Heart right ventricle (tissue), 16 donors: ENCODE measurements at places on chromosomes 1 and 21. TPM values are rescaled to one million over a fixed set of nuclear protein-coding genes. Genes with fewer than 3 reads are reported as not detected.

DNA sequence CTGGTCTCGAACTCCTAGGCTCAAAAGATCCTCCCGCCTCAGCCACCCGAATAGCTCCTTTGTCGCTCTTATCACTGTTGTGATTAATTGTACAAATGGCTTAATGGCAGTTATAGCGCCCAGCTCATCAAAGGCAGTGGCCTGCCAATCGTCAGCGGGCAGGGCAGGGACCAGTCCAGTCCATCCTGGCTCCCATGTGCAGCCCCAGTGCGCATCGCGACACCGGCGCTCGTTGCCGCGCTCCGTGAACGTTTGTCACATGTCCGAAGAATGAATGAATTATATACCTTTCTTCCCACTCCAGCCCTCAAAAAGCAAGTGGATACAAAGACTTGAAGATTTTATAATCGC lies 18.4 kb downstream of the MTX1 start:
- peak; percentile 55 for DNase-seq

Gene OR6K3
- not detected for polyA plus RNA-seq

GRCh38 chr1:64031236-64031635 lies 172.2 kb upstream of the UBE2U start:
- no peak for DNase-seq

DNA sequence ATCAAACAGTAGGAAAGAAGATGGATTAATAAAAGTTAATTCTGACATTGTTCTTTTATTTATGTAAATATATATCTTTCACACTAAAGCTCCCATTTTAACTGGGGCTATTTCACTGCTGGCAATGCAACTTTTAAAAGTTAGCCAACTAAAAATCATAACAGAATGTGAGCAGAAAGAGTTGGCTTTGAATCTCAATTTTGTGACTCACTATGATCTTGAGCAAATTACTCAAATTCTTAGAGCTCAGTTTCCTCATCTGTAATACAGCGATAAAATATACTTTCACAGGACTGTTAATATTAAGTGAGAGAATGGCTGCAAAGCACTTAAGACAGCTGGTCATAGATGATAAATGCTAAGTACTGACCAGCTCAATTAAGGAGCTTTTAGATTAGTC lies 10.8 kb downstream of the EFCAB14 start:
- DNase-seq: no peak

Gene PLA2G4A
- 1.0 TPM for polyA plus RNA-seq

DNA sequence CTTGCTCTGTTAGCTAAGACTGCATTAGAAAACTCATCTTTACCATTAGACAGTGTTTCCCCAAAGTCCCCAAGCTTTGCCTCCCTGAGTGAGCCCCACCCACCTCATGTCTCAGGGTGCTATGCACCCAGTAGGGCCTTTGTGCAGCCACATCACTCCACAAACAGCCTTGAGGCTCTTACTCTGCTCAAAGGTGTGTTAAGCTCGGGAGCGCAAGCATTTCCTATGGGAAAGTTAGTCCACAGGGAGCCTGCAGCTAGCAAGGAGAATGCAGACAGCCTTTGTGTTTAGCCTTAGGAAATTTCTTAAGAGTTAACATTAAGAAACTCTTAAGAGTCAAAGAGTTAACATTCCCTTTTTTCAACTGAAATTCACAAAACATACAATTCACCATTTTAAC lies 278.8 kb downstream of the AJAP1 start:
- no peak for DNase-seq

- no peak for DNase-seq
Measured at GRCh38 chr1:70142075-70142474, 63.3 kb downstream of the LRRC40 start.

Gene AQP10
- not detected for polyA plus RNA-seq

DNA sequence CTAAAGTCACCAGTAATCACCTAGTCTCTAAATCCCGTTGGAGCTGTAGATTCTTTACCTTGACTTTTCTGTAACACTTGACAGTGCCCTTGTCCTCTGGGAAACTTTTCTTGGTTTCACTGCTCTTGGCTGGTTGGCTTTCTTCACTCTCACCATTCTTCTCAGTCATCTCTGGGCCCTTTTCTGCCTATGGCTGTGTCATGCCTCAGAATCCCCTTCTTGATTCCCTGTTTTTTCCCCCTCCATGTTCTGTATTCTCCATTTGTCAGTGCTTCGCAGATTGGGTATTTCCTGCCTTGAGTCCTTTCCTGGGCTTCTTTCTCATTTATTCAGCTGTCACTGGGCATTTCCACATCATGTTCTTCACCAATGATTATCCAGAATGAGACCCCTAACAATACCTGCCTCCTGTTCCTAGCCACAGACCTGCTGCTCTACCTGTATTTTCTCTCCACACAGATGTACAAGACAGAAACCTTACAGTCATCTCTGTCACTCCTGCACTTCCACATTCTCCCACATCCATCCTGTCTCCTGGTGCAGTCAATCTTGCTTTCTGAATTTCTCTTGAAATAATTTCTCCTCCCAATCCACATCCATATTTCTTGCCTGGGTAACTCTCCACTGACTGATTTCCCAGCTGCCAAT lies 14.7 kb downstream of the UCK2 start:
- DNase-seq: no peak

Gene S100B
- 4.9 TPM for polyA plus RNA-seq

Gene PLA2G2F
- not detected for polyA plus RNA-seq

Gene MRPL20
- 124 TPM for polyA plus RNA-seq

Gene OLFML2B
- polyA plus RNA-seq: 1.0 TPM

GRCh38 chr1:7299994-7300393 lies 471.1 kb upstream of the VAMP3 start:
- DNase-seq: no peak

Gene LCE1F
- polyA plus RNA-seq: not detected

Gene HSPA6
- 1.7 TPM for polyA plus RNA-seq

DNA sequence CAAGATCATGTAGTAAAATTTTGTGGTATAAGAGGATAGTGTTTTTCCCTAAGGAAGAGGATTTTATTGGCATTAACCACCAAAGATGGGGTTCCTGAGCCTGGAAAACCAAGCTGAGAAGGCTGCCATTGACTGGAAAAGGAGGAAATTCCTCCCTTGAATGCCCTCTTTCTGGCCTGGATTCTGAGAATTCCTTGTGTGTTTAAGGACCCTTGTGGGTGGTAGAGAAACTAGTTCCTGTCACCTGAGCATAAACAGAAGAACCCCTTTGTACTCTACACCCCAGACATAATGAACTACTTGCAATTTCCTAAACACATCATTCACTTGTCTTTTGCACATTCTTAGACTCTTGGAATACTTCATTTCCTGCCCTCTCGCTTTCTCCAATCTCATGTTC lies 33.1 kb upstream of the CEP350 start:
- DNase-seq: no peak

DNA sequence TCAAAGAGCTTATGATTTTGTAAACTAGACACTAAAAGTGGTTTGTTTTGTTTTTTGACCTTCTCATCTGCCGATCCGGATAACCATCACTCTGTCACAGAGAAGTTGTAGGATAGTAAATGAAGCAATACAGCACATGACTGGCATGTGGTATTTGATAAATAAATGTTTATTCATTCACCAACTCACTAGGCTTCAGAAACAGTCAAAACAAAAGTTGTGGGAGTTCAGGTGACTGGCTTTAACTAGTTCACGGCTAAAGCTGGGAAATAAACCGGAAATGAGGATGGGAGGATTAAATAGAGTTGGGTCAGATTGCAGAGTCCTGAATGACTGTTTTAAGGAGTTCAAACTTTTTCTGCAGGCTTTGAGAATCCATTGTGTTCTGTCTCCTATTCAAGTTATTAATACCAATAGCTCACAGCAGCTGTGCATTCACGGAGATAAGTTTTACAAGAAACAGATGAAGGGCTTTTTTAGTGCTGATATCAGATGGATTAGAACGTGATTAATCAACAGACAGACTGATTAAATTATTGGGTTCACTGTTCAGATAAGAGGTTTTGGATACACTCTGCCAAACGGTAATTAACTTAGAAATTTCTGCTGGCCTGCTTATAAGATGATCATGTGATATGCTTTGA lies 463.3 kb downstream of the DPYD start:
- no peak for DNase-seq

Gene ZYG11B
- polyA plus RNA-seq: 9.1 TPM

Gene PBX1
- polyA plus RNA-seq: 13.3 TPM

Gene CEP104
- polyA plus RNA-seq: 4.9 TPM

DNA sequence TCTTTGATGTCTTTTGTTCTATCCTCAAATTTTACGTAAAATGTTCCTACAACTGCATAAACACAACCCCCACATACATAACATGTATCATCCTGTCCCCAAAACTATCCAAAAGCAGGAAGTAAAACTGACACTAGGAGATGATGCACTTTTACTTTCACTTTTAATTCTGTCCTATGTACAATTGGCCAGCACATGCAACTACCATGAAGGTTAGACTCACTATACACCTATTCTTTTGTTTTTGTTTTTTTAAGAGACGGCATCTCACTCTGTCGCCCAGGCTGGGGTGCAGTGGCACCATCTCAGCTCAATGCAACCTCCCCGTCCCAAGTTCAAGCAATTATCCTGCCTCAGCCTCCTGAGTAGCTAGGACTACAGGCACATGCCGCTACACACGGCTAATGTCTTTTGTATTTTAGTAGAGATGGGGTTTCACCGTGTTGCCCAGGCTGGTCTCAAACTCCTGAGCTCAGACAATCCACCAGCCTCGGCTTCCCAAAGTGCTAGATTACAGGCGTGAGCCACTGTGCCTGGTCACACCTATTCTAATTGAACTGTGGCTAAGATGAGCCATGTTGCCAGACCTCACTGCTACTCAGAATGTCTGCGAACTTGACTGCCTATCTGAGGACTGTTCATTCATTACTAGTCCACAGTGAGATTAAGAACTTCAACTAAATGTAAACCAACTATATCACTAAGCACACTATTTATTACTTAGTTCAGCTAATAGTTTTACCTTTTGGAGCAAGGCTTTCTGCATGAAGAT lies 48.0 kb downstream of the TOR3A start:
- DNase-seq: no peak

- no peak for DNase-seq
Measured at GRCh38 chr1:170674986-170675385, 11.1 kb downstream of the PRRX1 start.

Gene KRTAP19-1
- polyA plus RNA-seq: not detected

DNA sequence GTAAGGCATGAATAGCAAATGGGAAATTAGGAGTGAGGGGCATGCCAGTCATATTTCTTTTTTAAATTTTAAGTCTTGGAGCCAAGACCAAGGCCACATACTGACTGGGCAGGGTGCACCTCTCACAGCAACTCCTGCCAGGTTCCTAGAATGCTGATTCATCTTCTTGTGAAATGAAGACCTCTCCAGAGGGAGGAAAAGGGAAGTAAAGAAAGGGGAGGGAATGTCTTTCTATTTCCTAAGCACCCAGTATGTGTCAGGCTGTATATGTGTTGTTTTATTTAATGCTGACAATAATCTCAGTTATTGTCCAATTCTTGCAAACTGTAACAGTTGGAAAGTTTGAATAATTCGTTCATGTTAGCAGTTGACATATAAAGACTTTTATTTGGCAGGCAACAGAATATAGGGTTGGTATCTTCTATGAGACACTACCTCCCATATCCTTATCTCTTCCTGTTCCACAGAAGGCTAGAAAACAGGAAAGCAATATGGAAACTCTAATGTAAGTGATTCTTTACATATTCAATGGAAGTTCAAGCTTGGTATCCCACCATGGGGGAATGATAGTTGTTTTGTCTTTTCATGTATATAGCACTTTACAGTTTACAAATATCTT lies 259.1 kb upstream of the USP24 start:
- no peak for DNase-seq

DNA sequence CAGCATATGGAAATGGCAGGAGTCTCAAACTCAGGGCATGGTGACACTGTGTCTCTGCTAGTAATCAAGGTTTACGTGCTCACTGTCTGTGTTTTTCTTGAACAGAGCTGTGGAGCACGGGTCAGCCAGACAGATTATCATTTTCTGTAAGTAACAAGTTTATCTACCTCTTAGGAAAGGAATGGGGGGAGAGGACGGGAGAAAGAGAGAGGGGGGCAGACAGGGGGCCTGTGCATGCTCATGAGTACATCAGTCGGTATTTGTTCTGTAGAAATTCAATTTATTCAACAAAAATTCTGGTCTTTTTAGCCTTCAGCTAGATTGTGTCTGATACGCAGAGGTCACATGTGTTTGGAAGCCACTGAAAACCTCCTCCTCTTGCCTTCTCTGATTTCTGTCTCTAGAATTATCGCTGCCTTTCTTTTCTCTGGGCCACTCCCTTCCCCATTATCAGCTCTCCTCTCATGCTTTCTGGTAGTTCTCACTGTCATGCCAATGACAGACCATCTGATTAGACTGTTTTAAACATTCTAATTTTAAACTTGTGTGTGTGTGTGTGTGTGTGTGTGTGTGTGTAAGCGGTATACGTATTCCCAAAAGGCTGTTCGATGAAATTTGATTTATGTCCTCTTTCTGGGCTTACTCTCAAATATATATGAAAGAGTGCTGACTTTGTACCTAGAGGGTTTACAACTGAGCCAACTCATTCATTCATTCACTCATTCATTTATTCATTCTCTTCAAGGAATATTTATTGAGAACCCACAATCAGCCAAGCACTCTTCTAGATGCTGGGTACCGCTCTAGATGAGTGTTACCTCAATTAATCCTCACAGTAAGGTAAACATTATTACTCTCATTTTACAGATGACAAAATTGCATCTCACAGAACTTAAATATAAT lies 636.9 kb downstream of the KIF26B start:
- no peak for DNase-seq

Gene AMPD1
- not detected for polyA plus RNA-seq

DNA sequence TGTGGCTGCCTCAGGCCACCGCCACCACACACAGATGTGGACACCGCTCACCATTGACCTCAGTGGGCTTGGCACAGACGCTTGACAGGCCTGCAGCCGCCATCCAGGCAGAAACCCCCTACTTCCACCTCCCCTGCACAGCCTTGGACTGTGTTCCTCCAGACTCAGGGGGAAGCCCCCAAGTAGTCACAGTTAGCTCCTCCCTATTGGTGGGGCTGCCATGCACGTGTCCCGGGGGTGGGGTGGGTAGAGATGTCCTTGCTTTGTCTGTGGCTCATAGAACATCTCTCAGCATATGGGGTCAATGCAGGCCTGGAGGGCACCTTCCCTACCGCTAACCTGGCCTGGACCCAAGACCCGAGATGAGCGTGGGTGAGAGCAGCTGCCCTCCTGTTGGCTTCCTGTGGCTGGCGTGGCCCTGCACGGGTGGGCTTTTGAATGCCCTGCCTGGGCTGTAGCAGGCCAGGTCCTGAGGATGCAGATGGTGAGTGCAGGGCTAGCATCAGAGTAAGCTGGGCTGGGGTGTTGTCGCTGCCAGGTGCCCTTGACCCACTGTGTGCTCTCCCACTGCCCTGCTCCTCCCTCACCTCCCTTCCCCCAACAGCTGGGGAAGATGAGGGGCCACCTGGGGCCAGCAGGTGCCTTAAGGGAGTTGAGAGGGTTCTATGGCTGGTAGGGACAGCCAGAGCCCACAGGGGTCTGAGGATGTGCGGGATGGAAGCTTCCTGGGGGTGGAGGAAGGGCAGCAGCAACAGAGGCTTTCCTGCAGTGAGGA lies 6.2 kb downstream of the CROCC start:
- no peak for DNase-seq
